Foreskin keratinocyte (primary cell): ENCODE measurements at places on chromosomes 6 and 20.

DNA sequence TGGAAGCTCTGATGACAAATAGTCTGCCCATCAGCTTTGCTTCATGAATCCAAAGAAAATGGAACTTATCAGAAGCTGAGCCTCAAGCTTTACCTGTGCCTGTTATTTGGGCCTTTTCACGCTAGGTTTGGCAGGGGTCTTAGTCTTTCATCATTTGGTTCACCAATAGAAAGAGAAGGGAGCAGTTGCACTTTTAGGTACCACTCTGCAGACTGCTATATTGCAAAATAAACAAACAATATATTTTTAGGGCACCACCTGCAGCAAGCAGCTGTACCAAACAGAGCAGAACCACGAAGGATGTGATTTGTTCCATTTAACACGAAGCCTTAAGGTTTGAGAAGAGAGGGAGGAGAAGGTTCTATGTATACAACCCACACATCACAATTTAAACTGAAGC lies 291.4 kb upstream of the RNF217 start:
- no peak for DNase-seq

DNA sequence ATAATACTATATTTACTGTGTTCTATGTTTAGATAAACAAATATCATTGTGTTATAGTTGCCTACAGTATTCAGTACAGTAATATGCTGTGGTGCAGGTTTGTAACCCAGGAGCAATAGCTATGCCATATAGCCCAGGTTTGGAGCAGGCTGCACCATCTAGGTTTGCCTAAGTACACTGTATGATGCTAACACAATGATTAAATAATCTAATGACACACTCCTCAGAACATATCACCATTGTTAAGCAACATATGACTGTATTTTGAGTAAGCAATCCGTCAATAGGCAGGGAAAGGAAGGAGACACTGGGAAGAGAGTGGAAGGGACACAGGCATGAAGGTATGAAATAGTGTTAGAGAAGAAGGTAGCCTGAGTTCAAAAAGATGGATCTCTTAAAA lies 369.9 kb downstream of the PKHD1 start:
- DNase-seq, result no peak

DNA sequence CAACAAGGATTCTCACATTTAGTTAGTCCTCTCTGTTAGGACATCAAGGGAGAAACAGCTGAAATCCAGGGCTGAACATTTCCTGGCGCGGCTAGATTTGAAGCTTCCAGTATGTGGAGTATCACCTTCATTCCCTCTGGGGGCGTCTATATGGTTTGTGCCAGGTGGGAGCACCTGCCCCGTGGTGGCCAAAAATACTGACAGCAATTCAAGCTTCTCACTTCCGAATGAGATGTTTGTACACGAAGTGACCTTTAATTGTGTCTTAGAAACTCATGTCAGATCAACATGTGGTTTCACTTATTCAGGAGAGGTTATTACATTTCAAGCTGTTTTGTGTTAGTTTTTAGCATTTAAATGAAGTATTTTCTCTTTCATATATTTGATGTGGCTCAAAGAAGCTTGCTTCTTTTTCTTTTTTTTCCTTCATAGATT lies 67.3 kb upstream of the ZNF217 start:
- no peak for DNase-seq

- no peak for DNase-seq
These were observed 33.2 kb downstream of the SERPINB6 start for GRCh38 chr6:2938004-2938631.

DNA sequence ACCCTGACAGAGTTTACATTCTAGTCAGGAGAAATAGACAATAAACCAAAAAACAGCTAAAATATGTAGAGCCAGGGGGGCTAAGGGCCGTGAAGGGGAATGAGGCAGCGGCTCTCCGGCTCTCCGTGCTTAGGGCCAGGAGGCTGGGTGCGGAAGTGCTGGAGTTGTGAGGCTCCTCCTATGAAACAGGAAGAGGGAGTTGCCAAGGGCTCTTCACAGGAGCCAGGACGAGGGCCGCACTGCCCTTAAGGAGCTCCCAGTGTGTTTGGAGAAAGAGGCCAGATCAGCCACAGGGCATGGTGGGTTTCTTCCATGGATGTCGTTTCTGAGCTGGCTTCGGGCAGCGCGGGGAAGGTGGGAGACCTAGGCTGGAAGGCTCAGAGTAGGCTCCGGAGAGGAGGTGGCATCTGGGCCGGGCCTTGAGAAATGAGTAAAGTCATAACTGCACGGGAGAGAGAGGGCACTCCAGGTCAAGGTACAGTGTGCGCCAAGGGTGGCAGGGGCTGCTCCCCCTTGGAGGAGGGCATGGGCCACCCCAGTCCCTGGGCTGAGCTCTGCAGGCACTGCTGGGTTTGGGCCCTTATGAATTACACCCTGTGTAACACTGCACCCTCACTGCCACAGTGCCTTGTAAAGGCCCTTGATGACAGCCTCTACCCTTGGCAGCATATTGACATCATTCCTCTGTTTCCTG lies 20.8 kb upstream of the MLN start:
- no peak for DNase-seq

GRCh38 chr20:51400051-51400926 lies 142.2 kb downstream of the NFATC2 start:
- DNase-seq, result no peak

DNA sequence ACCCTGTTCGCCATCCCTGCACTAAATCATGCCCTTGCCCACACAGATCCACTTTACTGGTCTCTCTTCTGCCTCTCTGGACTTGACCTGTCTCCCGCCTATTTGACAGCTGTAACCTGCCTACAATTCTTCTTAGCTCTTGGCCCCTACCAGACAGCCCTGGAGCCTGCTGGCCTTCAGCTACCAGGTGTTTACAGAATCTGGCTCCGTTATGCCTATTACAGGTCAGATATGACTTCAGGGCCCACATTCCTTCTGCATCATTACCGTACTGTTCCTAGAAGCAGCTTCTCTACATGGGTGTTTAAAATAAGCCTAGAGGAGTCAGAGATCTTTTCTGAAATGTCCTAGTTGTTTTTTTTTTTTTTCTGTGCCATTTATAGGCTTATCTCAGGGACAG lies 45.4 kb upstream of the CCN6 start:
- no peak for DNase-seq

DNA sequence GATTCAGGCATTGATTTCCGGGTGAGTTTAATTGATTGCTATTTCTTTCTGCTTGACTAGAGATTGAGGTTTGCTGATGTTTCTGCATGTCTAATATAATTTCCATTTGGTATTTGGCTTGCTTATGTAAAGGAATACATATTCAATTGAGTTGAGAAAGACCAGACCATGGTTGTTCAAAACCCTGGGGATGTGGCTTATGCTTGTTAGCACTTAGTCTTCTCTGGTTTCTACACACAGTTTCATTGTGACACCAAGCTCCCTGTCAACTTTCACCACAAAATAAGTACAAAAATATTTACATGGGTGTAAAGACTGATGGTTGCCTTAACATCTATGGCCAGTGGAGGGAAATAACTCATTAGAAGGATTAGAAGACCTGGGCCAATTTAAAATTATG lies 209.6 kb downstream of the CDH26 start:
- DNase-seq, result no peak

GRCh38 chr20:63444548-63444947 lies 27.9 kb downstream of the KCNQ2 start:
- DNase-seq, result no peak

- no peak for DNase-seq
These were observed 27.8 kb upstream of the KIF16B start for GRCh38 chr20:16601047-16601446.

GRCh38 chr6:39029156-39030011 lies 19.2 kb upstream of the GLP1R start:
- no peak for DNase-seq

GRCh38 chr6:29924731-29925130 lies 17.6 kb upstream of the HLA-A start:
- DNase-seq, result peak; percentile 47

GRCh38 chr20:49668181-49668877 lies 45.3 kb downstream of the B4GALT5 start:
- no peak for DNase-seq

DNA sequence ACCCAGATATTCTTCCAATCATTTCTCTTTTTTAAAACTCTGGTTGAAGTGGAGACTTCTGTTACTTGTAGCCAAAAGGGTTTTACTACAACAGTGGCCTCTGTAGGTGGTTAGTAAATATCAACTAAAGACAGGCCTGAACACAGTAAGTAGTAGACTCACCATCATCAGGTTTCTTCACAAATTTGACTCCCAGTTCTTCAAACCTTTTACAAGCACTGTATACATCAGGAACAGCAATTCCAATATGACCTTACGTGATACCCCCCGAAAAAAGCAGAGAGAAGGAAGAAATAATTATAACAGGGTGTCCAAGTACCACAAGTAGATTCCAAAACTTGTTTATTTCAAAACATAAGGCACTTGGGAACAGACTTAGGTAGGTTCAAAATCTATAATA lies 21.1 kb downstream of the GLO1 start:
- no peak for DNase-seq

GRCh38 chr20:8932192-8933165 lies 136.4 kb upstream of the PLCB4 start:
- DNase-seq, result peak; percentile 8

DNA sequence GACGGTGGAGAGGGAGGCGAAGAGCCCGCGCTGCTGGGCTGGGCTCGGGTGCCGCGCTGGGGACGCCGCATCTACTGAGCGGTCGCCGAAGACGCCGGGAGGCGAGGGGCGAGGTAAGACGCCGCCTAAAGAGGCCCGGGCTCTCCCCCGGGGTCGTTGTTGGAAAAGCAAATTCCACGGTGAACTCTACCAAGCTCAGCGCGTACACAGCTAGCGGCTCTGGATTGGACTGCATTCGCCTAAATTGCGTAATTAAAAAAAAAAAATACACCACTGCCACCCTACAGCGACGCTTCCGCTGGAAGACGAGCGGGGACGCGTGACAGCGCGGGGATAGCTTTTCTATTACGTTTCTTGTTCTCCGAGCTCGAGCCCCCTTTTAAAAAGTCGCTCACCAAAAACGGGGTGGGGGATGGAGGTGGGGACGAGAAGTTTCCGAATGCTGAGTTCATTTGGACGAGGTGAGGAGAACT lies 92.0 kb upstream of the PRDM1 start:
- DNase-seq, result no peak

DNA sequence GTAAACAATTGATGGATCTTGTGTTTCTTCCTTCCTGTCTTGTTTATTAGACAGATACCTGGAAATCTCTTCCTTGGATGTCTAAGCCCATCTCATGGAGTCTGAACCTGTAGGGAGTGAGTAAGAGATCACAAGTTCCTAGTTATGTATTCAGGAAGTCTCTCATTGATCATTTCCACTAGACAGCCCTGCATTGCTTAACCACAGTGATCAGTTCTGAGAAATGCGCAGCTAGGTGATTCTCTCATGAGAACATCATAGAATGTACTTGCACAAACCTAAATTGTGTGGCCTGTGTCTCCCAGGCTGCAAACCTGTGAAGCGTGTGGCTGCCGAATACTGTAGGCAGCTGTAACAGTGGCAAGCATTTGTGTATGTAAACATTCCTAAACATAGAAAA lies 39.1 kb downstream of the FAM120B start:
- no peak for DNase-seq

DNA sequence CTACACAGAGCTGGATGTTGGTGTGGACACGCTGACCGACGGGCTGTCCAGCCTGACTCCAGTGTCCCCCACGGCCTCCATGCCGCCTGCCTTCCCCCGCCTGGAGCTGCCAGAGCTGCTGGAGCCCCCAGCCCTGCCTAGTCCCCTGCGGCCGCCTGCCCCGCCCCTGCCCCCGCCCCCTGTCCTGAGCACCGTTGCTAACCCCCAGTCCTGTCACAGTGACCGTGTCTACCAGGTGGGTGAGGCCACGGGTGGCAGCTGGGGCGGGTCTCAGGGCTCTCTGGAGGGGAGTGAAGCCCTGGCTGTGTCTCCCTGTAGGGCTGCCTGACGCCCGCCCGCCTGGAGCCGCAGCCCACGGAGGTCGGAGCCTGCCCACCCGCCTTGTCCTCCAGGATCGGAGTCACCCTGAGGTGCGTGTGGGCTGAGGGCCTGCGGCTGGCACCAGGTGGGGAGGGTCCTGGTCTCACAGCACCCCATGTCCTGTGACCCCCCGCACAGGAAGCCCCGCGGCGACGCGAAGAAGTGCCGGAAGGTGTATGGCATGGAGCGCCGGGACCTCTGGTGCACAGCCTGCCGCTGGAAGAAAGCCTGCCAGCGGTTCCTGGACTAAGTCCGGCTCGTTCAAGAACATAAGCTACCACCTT lies 2.9 kb downstream of the SLC2A4RG start:
- DNase-seq, result no peak

- no peak for DNase-seq
These were observed 622 bp downstream of the MRGBP start for GRCh38 chr20:62796699-62797491.

GRCh38 chr20:23019403-23019802 lies 15.7 kb upstream of the SSTR4 start:
- DNase-seq, result no peak

DNA sequence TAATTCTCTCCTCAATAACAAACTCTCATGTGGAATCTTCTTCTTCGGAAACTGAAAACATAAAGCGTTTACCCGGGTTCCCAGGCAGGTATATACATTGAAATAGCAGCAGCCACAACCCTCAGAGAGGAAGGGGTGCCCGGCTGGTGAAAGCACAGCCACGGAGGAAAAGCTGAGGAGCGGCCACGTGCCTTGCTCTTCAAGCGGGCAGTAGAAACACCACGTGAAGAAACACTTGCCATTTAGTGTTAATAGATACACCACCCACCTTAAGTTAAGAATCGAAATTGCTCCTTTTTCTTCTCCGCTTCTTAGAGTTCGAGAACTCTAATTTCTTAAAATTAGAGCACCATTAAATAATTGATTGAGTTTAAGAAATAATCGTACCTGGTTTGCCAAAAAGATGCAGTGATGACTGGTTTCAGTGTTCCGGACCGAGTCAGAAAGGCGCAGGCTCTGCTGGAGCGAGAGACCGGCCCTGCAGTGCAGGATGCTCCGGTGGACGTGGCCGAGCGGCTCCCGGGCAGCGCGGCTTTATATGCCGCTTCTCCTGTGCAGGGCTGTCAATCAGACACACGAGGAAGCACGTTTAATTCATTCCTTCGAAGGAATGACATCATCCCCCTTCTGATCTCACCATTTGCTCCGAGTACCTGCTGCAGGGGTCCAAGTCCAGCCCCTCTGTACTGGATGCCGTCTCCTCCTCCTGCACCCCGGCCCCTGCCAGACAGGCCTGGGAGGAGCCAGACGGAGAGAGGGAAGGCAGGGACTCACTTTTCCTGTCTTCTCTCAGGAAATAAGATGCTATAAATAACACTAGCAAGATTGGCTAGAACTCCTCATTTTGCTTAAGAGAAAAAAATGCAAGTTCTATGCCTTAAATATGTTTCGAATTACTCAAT lies at the start of gene THBS2:
TSS of gene THBS2 (minus strand) at position 510 of the 902 bp plus-strand sequence. CDS start 3,062 bp downstream, outside the sequence.
- peak; percentile 93 for DNase-seq

DNA sequence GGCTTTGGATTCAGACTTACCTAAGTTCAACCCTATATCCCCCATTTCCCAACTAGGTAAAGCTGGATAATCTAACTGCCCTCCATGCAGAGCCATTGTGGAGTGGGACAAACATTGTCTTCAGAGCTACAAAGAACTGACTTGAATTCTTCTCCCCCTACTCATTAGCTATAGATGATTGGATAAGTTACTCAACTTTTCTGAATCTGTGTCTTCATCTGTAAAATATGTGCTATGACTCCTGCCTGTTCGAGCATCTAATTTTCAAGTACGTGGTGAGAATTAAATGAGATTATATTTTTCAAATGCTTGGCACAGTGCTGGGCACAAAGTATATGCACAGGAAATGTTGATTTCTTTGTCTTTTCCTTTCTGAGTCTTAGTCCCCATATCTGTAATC lies 240.3 kb upstream of the TCF21 start:
- no peak for DNase-seq

- no peak for DNase-seq
These were observed 6.0 kb upstream of the MYLK4 start for GRCh38 chr6:2756687-2757224.
